ENCODE measurements at places on chromosomes 7 and 10.

DNA sequence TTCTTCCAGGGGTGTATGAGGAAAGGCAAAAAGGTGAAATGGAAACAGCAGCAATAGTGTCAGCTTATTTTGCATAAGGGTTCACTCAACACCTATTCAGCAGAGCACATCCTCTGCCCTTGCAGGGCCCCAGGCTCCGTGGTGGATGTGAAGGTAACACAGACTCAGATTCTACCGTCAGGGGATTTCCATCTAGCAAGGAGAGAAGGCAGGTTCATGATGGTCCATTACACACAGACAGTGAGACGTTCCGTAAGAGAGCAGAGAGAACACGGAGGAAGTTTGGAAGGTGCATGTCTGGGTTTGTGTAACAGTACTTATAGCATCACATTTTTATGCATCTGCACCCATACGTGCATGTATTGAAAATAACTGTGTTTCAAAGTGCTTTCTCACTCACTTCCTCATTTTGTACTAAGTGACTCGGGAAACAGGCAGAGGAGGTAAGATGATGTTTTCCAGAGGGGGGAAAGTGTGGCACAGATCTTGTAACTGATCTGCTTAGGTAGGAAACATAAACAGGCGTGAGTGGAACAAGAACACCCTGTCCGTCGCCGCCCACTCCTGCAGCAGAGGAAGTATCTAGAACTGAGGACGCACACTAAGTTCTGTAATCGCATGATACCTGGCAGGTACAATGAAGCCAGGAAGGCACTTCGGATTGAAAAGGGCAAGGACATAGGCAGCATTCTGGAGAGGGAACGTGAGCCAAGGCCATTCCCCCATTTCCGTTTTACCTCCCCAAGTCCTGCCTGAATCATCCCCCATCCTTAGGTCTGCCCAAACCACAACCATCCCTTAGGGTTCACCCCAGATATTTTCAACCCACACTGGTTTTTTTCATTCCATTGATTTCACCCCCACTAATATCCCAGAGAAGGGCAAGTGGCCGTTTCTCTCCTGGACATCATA lies 1.0 kb upstream of the ENO4 start:
- peak; percentile 38 for DNase-seq

- no peak for DNase-seq
Observed at GRCh38 chr10:125123476-125124114, 36.8 kb downstream of the CTBP2 start.

DNA sequence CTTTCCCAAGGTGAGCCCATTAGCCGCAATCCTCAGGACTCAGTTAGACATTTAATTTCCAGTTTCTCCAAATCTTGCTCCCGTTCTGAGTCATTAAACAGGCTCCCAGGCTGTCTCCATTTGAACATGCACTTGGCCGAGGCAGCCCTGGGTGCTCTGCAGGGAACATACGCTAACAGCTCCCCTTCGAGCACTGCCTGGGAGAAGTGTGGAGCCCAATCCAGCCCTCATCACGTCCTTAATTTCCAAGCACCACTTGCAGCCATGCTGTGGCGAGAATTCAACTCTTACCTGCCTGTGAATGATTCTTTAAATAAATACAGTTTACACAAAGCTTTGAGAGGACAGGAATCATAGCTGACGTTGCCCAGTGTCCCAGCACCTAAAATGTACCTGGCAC lies 218.2 kb downstream of the CCSER2 start:
- no peak for DNase-seq

DNA sequence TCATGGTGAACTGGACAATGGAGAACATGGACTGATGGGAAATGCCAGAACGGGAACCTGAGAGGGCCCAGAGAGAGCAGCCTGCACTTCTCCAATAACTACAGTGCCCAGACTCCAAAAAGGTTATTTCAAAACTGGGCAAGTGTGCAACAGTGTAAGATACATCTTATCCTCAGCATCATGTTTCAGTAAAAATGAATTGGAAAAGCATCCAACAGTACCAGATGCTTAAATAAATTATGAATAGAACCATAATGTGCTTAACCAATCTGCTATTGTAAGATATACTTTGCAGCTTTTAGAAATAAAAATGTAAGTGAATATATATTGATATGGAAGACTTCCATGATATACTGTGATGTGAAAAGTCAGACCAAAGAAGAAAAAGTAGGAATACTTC lies 303.3 kb downstream of the GRID1 start:
- DNase-seq, result no peak

GRCh38 chr10:129500617-129501339 lies 33.7 kb downstream of the MGMT start:
- no peak for DNase-seq

- DNase-seq, result no peak
Observed at GRCh38 chr10:59621771-59622170, 87.9 kb downstream of the SLC16A9 start.

DNA sequence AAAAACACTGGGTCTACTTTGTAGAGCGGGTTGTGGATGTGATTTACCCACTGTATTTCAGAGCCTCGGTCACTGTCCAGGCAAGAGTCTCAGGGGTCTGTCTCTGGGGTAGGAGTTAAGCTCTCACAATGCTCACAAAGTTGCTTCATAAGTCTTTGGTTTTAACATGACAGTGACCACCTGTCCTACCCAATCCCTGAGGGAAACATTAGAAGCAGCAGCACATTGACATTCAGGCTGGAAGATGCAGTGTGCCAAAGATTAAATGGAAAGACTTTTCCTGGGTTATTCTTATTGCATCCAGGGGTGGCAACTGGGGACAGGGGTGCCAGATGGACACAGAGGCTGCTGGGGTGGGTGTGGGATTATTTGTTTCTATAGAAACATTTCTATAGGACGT lies 330.0 kb downstream of the RNLS start:
- DNase-seq, result no peak

GRCh38 chr7:27734583-27734982 lies 5.4 kb upstream of the TAX1BP1 start:
- DNase-seq, result no peak

DNA sequence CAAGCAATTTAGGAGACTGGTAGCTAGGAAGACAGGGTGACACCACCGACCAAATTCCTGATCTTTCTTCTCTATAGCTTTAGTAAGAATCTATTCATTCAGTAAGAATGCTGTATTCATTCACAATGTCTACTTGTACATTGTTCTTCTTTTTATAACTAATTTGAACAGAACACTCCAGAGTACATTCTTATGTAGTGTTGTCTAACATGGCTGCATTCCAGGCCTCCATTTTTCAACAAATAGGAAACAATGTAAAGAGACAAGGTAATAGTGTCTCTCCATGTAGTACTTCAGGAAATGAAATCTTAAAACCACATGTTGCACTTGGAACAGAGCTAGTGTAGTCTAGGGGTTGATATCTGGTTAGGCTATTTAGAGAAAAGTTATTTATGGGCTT lies 1.8 kb downstream of the VCL start:
- no peak for DNase-seq

DNA sequence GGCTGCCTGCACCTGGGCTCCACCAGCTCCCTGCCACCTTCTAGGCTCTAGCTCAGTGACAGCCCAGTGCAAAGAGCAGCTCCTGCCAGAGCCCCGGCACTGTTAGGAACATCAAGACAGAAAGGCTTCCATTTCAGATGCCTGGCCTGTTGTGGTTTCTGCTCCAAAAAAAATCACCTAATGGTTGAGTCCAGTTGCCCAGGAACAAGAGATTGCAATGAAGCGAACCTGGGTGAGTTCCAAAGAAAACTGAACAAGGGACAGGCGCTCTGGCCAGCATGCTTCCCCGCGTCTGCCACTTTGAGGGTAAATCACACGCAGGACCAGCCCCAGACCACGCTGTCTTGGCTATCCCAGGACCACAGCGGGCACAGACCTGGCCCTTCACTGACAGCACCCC lies 47.0 kb upstream of the RASGEF1A start:
- DNase-seq, result no peak

- DNase-seq, result no peak
Observed at GRCh38 chr7:41702635-41703371, at the start of gene INHBA. INHBA (minus strand) TSS chr7:41703090; CDS start chr7:41700374, 2,716 bp downstream.

DNA sequence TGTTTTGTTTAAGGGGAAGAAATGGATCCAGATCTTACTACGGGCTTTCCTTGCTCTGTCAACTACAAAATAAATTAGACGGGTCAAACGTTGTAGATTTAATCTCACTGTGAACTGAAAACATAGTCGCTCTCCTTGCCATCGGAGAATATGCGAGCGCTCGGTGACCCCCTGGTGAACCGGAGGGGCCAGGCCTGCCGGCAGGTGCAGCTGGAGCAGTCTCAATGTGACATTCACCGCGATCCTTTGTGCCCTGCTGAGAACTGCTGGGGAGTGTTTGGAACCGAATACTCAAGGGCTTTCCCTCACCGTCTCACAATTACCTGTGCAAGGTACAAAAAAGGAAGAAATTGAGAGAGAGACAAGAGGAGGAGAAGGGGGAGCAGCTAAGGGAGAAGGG lies 174.1 kb upstream of the GPR26 start:
- no peak for DNase-seq

DNA sequence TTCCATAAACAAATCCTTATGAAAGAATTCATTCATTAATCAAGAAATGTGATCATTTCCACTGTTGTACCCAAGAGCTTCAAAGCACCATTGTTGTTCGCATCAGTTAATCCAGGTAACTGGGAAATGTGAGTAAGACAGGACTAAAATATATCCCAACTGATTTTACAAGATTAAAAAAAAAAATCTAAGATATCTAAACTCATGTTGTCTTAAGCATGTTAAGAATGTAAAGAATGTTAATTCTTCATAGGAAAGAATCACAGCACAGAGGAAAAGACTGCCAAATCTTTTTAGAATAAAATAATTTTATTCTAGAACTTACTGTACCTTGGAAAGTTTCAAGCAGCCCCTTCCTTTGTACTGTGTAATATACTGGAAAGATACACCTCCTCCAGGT lies 16.4 kb downstream of the FZD1 start:
- no peak for DNase-seq

DNA sequence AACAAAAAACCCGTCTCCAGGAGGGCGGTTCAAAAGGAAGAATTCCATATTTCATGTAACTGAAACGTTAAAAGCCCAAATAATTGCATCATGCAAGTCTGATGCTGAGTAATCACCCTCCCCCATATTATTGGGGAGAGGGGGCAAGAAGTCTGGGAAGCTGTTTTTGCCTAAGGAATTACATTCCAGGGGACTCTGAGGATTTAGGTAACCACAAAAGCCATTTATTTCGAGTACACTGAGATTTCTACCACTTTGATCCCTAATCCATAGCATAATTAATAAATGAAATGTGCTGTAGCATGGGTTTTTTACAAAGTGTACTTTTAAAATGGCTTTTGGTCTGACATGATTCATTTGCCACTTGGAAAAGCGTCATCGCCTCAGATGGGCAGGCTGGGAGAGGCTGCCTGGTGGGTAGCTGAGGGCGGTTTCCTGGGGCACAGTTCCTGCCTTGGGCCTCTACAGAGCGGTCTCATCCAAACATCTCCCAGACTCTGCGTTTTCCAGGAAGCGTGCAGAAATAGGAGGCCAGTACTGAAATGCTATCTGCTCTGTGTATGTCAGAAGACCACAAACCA lies 106.5 kb downstream of the TCF7L2 start:
- no peak for DNase-seq

- peak; percentile 48 for DNase-seq
Observed at GRCh38 chr7:30348083-30348560, 63.7 kb downstream of the ZNRF2 start.

- DNase-seq, result no peak
Observed at GRCh38 chr10:79166741-79167140, 98.0 kb downstream of the ZMIZ1 start.

DNA sequence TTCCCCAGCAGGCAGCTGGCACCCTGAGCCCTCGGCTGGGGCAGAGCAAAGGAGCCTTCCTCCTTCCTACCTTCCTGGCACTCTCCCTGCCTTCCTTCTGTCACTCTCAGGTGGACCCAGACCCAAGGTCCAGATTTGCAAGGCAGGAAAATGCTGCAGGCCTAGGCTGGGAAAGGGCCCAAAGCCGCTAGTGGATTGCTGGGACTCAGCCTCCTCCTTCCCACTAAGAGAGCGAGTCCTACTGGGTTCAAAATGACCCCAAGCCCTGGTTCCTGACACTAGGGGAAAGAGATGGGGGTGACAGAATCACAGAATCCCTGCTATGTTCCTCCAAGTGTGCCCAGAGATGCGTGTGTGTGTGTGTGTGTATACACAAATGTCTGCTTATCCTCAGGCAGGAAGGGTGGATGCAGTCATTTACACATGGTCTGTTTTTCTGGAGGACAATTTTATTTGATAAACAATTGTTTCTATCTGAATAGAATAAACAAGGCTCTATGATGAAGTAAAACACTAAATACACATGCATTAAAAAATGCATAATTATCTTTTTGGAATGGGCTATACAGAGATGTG lies 1.3 kb upstream of the PLAU start:
- DNase-seq, result no peak

DNA sequence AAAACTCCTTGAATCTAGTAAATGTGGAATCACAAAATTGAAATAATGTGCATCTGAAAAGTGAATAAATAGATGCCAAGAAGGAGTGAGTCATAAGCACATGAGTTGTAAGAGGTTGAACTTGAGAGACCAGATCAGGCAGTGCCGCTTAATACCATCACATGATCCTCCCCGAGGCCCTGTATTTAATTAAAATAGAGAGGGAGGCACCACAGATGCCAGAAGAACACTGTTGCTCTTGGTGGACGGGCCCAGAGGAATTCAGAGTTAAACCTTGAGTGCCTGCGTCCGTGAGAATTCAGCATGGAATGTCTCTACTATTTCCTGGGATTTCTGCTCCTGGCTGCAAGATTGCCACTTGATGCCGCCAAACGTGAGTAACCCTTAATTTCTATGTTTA lies at the start of gene GPNMB:
GPNMB (plus strand) TSS at position 221 of the 400 bp plus-strand sequence; CDS start at position 304, 83 bp downstream.
- no peak for DNase-seq

- no peak for DNase-seq
Observed at GRCh38 chr10:43881657-43882056, 233.0 kb upstream of the ZNF32 start.

GRCh38 chr7:20393616-20394015 lies 62.9 kb downstream of the ITGB8 start:
- DNase-seq, result no peak

DNA sequence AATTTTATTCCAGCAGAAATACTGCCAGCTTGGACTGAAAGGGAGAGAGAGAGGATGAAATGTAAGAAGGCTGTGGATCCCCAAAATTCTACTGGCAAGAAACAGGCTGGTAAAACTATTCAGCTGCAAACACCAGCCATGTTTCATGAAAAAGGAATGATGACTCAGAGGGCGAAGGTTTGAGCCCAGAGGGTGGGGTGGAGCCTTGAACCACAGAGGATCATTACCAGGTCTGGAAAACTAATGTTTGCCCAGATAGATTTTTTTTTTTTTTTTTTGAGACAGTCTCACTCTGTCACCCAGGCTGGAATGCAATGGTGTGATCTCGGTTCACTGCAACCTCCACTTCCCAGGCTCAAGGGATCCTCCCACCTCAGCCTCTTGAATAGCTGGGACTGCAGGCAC lies 41.7 kb upstream of the NRF1 start:
- DNase-seq, result no peak

Measured in activated CD4-positive, alpha-beta T cell treated with anti-CD3 and anti-CD28 coated beads for 48 hours (primary cell).